ENCODE measurements at places on chromosomes 2 and 18.

- no peak for DNase-seq
These were observed 34.9 kb downstream of the SUCLG1 start for GRCh38 chr2:84424152-84424551.

- no peak for DNase-seq
These were observed 1.3 kb upstream of the PSMD14 start for GRCh38 chr2:161306919-161307318.

DNA sequence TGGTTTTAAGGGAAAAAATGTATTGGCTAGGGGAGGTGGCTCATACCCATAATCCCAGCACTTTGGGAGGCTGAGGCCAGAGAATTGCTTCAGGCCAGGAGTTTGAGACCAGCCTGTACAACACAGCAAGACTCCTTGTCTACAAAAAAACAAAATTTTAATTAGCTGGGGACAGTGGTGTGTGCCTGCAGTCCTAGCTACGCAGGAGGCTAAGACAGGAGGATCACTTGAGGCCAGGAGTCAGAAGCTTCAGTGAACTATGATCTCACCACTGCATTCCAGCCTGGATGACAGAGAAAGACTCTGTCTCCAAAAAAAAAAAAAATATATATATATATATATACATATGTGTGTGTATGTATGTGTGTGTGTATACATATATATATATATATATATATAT, 18.5 kb downstream of the CCDC88A start:
- DNase-seq, result no peak

DNA sequence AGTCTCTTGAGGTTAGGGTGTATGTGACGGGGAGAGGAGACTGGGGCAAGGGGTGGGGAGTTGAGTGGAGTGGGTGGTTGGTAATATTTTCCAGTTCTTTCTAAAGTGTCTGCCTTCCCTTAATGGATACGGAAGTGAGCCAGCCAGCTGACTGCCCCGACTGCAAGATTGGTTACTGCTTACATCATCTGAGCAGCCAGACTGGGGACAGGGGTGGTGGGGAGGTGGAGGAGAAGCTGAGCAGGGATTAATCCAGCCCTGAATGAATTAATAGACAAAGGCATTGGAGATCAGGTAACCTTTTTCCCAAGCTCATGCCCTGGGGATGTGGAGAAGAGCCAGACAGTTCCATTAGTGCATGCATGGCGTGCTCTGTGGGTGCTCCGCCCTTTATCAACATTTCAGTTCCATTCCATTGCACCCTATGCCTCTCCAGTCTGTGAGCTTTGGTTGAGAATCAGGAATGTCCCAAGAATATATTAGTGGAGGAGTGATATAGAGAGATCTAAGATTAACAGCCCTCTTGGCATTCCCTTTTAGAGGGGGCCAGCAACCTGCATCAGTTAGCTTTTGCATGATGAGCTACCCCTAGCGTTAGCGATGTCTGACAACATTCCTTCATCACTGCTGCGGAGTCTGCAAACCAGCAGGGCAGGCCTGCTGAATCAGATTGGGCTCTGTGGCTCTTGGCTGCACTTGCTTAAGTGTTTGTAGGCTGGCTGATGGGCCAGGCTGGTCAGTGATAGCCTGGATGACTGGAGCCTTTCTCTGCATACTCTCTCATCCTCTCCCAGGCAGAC, 67.4 kb downstream of the TNP1 start:
- DNase-seq, result no peak

GRCh38 chr2:42086500-42086953, 38.7 kb downstream of the PKDCC start:
- no peak for DNase-seq

- no peak for DNase-seq
These were observed 84.6 kb downstream of the MAIP1 start for GRCh38 chr2:200039724-200040650.

DNA sequence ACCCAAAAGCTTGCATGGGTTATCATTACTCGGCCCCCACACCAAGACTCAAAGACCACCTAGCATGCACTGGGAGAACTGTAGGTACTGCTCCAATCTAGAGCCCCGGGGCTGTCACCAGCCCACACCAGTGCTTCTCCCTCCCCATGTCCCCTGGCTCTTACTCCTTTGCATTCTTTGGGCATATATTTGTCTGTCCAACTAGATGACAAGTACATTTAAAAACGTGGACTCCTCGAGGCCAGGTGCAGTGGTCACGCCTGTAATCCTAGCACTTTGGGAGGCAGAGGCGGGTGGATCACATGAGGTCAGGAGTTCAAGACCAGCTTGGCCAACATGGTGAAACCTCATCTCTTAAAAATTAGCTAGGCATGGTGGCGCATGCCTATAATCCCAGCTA, 7.8 kb downstream of the AFG3L2 start:
- no peak for DNase-seq

- DNase-seq, result no peak
These were observed 3.1 kb upstream of the GMPPA start for GRCh38 chr2:219495531-219496122.

DNA sequence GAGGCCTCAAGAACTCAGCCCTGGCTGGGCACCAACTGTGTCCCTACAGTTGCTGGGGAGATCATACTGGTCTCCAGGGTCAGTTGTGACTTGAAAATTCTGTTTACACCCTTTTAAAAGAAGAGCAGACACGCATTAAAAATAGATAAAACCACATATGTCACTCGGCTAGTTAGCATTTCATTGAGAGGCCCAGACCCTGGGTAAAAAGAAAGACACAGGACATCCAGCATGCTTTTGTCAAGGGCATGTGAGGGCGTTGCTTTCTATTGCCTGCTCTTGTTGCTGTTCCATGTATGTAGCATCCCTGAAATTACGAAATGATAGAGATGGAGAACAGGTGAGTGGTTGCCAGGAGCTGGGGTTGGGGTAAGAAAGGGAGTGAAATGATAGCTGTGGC, 94.3 kb downstream of the SEPTIN10 start:
- no peak for DNase-seq

GRCh38 chr18:22856870-22857269, 76.3 kb upstream of the RBBP8 start:
- DNase-seq, result no peak

- DNase-seq, result no peak
These were observed 37.8 kb downstream of the COMMD1 start for GRCh38 chr2:61943251-61943650.

DNA sequence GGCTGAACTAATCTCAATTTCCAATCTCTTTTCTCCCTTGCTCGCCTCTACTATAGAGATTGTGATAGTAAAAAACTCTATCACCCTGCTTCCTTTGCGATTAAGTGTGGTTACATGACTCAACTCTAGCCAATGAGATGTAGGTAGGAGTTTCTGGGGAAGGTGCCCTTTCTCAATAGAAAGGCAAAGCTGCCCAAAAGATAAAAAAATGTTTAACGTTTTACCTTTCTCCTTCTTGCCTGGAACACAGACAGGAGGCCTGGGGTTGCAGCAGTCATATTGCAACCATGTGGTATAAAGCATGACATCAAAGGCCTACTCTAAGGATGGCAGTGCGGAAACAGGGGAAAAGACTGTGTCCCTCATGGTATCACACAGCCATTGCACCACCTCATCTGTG, 31.5 kb downstream of the TMEM37 start:
- DNase-seq, result no peak
